Fibroblast of skin of abdomen (primary cell): ENCODE measurements at places on chromosomes 6 and 20.
A peak's percentile ranks its signal among the peaks of the same experiment; 100 is the strongest.

DNA sequence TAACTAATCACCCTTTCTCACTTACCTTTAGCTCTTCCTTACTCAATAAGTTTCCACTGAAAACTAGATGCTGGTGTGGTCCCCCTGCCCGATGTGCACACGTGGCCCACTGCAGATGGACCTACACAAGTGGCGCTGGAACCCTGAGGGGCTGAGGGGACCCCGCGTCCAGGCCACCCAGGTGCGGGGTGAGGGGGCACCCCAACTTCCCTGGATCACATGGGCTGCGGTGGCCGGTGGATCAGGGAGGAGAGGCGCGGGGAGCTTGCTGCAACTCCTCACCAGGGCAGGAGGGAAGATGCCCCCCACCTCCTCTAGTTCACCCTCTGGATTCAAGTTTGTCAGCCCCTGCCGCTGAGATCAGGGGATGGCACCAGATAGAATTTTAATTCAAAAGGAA, 12.5 kb upstream of the HLA-DOA start:
- no peak for DNase-seq

DNA sequence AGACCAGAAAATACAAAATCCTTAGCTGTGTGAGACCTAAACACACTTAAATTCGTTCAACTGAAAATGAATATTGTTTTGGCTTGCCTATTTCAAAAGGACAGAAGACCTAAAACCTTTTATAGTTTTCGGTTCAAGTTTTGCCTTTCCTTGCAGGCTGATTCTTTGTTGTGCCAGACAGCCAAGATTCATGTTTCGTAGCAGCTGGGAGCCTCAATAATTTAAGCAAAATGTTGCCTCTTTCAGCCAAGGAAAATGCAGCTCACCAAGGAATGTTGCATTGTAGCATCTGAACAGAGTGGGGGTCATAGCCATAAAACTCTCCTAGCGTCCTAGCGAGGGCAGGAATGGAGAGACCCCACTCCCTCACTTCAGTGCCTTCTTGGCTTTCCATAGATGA, 92.3 kb upstream of the INSM1 start:
- DNase-seq: no peak

- DNase-seq: peak; percentile 96
Observed at GRCh38 chr6:30744054-30744805, at the start of gene IER3. Gene IER3 (minus strand): TSS chr6:30744547. CDS start chr6:30744518, 29 bp downstream.

GRCh38 chr20:23132930-23133559, 46.9 kb upstream of the CD93 start:
- DNase-seq: no peak

GRCh38 chr6:127690092-127690491, 113.1 kb downstream of the C6orf58 start:
- peak; percentile 17 for DNase-seq

GRCh38 chr6:7132398-7133035, 24.8 kb downstream of the RREB1 start:
- DNase-seq: no peak

- no peak for DNase-seq
Observed at GRCh38 chr6:28357036-28357435, 7.3 kb downstream of the ZKSCAN3 start.

DNA sequence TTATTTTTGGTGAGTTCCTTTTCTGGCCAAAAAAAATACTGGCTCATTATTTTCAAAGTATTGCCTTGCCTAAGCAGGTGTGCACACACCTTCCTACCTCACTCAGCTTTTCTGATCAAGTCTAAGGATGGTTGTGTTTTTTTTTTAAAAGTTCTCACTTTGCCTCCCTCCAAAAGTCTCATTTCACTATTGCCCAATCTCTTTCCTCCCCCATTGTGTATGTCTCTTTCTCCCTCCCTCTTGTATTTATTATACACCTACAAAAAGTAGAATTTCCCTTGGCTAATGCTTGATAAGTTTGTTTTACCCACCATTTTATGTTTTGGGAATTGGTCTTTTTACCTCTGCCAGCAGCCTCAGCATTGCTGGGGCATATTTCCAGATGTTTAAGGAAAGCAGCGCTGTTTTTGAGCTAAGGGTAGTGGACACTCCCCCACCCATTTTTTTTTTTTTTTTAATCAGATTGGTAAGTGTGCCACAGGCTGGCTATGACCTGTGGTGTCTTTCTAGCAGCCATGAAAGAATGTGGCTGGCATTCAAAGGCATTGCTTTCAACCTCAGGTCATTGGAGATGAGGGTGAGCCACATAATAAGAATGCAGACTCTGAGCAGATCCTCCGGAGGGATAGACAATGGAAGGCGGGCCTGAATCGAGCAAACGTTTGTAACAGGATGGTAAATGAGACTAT, 668.6 kb downstream of the UTRN start:
- peak; percentile 74 for DNase-seq

DNA sequence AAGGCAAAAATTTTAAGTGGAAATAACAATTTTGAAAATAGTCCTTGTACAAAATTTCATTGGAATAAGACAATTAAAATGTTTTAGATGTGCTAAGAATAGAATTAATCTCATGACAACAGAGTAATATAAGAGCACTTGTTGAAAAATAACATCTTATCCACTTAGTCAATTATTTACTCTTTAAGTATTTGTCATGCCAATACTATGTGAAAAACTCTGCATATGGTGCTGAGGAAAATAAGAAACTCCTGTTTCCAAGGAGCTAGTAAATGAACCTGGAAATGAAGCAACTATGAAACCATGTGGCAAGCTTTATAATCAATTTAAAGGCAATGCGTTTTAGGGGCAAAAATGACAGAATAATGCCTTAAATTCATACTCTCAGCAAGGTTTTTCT, 42.7 kb upstream of the HCRTR2 start:
- peak; percentile 37 for DNase-seq

- DNase-seq: no peak
Observed at GRCh38 chr6:4571011-4571410, 205.2 kb upstream of the CDYL start.

DNA sequence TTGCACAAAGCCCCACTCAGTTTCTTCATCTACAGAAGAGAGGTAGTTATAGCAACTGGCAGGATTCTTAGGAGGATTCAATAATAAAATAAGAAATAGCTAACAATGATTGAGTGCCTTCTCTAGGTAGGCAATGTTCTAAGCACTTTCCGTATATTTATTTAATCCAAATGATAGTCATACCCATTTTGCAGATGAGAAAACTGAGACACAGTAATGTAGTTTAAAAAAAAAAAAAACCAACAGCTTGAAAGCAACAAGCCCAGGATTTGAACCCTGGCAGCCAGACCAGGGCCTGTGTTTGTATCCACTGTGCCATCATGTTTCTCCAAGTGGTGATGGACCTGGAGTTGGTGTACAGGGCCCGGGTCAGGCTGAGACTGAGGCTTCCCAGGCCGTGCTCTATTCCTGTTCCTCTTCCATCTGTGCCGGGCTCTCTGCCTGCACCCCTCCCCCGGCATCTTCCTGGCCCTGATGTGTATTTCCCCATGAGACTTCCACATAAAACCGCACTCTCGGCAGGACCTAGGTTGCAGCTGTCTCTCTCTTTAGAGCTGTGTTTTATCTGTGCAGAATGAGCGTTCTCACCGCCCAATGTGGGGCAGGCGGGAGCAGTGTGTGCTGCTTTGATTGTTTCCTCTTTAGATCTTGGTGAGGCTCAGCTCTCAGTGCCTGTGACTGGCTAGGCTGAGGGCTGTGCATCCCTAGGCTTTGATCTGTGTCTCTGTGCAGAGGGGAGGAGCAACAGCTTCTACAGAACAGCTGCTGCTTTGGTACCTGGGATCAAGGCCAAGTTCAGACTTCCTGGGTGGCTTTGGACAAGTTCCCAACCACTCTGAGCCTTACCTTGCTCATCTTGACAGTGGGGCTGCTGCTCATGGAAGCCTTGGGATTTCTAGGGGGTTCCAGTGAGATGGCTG, 49.5 kb downstream of the TOX2 start:
- DNase-seq: peak; percentile 85

GRCh38 chr6:88380083-88380482, 213.9 kb upstream of the CNR1 start:
- peak; percentile 57 for DNase-seq

DNA sequence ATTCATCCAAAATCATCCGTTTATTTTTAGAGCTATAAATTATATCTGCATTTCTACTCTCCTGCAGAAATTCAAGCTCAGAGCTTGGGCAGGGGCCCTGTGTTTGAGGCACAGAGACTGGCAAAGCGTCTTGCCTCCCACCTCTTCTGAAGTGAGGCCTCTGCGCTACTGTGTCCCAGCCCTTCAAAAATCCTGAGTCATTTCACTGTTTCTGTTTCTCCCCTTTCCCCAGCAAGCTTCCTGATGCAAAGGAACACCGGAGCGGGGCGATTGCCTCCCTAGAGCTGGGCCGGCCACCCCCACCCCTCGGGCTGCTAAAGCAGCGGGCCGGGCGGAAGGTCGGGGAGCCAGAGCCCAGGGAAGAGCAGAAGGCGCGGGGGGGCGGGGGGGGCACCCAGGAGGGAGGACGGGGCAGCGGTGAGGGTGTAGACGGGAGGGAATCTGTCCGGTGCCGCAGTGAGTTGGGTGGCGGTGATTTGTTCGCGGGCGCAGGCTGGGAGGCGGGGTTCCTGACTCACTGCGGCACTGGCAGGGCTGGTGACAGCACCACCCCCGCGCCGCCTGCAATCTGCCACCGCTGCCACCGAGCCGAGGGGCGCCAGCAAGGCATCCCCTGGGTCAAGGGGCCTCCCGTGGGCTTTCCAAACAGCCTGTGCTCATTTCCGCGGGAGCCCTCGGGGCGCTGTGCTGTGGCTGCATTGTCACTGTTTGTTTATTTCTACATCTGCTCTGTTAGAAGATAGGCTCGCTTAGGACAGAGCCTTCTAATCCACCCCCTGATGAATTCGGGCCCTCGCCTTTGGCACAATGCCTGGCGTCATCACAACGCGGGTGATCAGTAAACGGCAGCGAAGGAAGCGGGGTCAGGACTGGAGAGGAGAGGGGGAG, 46.5 kb upstream of the SNAP25 start:
- peak; percentile 31 for DNase-seq

DNA sequence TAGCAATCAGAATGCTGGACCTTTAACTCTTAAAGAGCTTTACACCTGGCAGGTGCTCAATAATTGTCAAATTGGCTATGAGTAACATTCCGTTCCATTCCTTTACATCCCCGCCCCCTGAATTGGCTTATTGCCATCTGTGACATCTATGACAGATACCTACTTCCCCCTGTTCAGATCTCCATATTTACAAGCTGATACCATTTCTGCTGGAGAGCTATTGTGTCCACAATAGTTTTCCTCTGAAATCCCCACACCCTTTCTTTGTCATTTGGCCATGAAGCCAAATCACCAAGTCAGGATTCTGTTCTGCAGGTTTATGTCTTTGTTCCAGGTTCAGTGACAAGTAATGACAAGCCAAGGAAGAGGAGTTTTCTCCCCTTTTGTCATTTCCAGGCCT, 3.2 kb downstream of the CDH26 start:
- no peak for DNase-seq

DNA sequence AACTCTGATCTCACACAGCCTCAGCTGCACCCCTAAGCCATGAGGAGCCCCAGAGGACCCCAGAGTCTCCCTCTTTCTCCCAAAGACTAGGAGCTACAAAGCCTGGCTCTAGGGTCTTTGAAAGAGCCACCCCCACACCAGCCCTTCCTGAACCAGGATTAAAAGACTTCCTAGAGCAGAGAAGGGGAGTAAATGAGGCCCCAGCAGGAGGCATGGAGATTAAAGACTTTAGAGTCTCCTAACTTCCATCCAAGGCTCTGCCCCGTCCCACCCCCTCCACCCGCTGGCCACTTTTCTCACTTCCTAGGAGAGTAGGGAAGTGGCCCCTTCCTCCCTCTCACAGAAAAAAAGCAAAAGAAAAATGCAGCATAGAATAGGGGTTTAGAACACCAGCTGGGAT, 1.7 kb downstream of the PREX1 start:
- no peak for DNase-seq

- no peak for DNase-seq
Observed at GRCh38 chr6:145540741-145541140, 194.6 kb downstream of the EPM2A start.

- no peak for DNase-seq
Observed at GRCh38 chr6:40552941-40553340, 34.2 kb downstream of the LRFN2 start.

- no peak for DNase-seq
Observed at GRCh38 chr6:13229205-13230085, 98.9 kb downstream of the TBC1D7 start.

DNA sequence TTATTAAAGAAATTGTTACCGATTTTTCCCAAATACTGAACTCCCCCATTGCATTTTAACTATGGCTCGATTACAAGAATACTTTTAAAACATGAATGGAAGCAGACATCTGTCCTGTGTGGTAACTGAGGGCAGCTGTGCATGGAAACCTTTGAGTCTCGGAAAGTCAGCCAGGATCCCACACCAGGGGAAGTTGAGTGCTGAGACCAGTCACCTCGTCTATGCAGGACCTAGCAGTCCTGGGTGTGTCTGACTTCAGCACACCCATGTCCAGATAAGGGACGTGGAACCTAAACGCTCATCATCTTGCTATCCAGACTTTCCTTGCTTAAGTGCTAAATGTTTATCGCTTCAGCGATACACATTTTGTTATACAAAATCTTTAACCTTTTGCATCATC, 6.1 kb downstream of the RIN2 start:
- no peak for DNase-seq

GRCh38 chr6:163739966-163740365, 325.4 kb downstream of the QKI start:
- DNase-seq: no peak

GRCh38 chr6:83901624-83902023, 42.1 kb downstream of the CYB5R4 start:
- DNase-seq: no peak

DNA sequence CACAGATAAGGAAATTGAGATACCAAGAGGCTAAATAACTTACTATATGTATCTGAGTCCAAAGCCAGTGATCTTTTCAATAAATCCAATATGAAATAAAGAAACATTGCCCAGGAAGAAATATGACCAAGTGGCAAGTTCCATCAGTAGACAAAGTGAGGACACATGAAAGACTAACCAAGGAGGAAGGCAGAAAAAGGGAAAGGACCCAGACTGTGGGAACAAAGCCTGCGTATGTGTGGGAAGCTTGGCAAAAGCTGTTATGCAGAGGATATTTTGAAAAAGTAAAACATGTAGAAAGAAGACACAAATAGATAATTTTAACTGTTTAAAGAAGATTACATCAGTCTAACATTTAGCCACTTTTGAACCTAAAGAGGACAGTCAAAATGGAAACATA, 264.4 kb upstream of the PRDM1 start:
- DNase-seq: no peak

GRCh38 chr20:2311329-2311728, 15.5 kb downstream of the TGM3 start:
- no peak for DNase-seq

- no peak for DNase-seq
Observed at GRCh38 chr6:54971825-54972224, 125.3 kb downstream of the FAM83B start.
